Umbilical cord (tissue), 2 donors: ENCODE measurements at places on chromosomes 1 and 21. TPM values are rescaled to one million over a fixed set of nuclear protein-coding genes. Genes with fewer than 3 reads are reported as not detected.

DNA sequence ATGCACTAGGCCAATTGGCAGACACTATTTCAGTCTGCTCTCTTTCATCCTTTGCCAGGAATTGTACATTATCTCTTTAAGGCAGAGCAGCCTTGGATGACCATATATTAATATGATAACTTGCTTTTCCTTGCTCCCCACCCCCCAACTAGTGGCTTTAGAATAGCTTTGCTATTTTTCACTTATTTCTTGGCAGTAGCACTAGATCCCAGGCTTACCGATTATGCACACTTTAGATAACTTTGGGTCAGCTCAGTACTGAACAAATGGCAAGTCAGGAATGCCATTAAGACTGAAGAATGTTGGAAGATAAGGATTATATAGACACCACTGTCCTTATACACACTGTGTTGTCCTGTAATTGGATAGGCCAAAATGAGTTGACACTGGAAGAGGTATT lies 146.4 kb downstream of the FGGY start:
- DNase-seq: peak; percentile 97

- DNase-seq: no peak
Observed at GRCh38 chr1:117562581-117563491, 43.0 kb upstream of the TENT5C start.

The SERPINC1 gene
- total RNA-seq: not detected

DNA sequence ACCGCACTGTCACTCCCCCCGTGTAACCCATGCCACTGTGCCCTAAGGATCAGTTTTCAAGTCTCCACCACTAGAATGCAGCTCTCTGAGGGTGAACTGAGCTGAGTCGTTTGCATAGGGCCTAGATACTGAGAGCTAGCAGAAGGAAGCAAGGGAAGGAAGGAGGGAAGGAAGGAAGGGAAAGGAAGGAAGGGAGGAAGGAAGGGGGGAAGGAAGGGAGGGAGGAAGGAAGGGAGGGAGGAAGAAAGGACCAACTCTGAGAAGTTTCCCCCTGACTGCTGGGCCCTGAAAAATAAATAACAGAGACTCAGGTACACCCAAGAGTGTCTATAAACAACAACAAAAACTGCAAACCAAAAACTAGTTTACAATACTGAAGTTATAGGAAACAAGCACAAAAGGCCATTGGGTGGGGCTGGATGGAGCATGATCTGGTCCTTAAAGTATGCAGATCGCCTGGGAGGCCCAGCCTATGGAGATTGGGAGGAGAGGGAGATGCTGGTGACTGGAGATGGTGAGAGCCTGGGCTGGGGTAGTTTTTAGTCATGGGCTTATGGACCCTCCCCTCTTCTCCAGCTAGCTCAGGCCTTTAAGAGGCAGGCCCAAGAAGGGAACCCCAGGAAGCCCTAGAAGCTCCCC lies 1.7 kb upstream of the MRPS15 start:
- peak; percentile 75 for DNase-seq

The PMF1 gene
- total RNA-seq: 19.3 TPM

DNA sequence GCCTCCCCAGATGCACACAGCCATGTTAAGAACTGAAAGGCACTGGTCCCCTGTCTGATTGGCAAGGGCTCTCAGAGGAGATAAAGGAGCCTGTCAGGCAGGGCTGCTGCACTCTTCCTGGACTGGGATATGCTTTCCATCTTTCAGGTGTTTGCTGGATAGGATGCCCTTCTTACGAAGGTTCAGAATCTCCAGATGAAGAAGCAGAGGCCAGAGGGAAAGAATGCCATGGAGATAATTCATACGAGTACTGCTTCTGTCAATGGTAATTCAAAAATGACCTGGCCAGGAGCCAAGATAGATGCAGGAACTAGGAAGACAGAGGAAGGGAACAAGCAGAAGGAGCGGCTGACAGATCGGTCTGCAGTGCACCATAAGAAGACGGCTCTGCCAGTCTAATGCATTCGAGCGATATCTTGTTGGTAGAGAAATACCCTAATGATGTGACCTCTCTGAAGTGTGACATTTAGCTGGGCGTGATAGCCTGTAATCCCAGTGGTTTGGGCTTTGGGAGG lies 16.6 kb upstream of the ATP2B4 start:
- DNase-seq: peak; percentile 59

DNA sequence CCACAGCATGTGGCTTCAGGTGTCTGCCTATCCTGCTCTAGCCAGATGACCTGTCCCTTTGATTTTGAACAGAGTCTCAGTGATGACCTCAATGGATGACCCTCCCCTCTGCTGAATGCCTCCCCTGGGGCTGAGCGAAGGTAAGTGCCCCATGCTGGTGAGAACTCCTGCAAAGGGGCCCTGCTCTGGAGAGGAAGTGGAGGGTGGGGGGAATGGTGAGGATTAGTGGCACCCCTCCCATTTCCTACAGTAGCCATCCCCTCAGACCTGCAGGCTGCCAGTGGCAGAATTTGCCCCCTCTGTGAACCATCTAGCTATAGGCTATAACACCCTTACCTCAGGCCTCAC lies 3.7 kb upstream of the PMVK start:
- DNase-seq: no peak

The AKR1A1 gene
- 84.0 TPM for total RNA-seq

DNA sequence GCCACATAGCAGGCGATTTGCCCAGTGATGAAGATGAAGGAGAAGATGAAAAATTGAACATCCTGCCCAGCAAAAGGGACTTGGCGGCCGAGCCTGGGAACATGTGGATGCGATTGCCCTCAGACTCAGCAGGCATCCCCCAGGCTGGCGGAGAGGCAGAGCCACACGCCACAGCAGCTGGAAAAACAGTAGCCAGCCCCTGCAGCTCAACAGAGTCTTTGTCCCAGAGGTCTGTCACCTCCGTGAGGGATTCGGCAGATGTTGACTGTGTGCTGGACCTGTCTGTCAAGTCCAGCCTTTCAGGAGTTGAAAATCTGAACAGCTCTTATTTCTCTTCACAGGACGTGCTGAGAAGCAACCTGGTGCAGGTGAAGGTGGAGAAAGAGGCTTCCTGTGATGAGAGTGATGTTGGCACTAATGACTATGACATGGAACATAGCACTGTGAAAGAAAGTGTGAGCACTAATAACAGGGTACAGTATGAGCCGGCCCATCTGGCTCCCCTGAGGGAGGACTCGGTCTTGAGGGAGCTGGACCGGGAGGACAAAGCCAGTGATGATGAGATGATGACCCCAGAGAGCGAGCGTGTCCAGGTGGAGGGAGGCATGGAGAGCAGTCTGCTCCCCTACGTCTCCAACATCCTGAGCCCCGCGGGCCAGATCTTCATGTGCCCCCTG lies 3.3 kb downstream of the ZBTB18 start:
- no peak for DNase-seq

- DNase-seq: no peak
Observed at GRCh38 chr1:178503849-178504248, 7.1 kb upstream of the CLEC20A start.

DNA sequence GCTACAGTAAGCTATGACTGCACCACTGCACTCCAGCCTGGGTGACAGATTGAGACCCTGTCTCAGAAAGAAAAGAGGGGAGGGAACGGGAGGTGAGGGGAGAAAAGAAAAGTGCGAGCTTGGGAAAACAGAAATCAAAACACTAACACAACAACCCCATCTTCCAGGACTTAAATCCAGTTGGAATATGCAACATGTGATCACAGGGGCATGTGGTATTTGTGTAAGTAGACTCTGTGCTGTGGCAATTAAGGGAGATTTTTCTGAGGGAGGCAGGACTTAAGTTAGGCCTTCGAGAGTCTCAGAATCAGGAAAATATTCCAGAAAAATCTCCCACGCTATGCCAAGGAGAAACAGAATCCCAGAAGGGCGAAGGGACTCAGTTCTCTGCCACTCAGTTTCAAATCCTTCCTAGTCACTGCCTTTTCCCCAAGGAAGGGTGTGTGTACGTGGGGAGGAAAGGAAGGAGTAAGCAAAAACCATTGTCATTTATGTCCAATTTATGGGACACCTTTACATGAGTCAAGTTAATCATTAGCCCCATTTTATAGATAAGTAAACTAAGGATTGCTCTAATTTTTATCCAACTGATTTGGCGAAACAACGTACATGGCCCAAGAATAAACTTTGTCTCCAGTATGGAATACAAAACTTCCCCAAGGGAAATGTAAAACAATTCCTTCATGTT lies 12.3 kb downstream of the ID3 start:
- no peak for DNase-seq

- DNase-seq: peak; percentile 20
Observed at GRCh38 chr1:217181756-217182155, 449.1 kb downstream of the GPATCH2 start.

- DNase-seq: no peak
Observed at GRCh38 chr1:50109116-50109515, 396 bp downstream of the ELAVL4 start.

GRCh38 chr1:151312411-151312810 lies 14.8 kb downstream of the PI4KB start:
- DNase-seq: no peak

- no peak for DNase-seq
Observed at GRCh38 chr1:55127827-55128343, 87.3 kb downstream of the USP24 start.

The SLC45A1 gene
- 1.2 TPM for total RNA-seq

GRCh38 chr1:230797942-230798365 lies 50.8 kb downstream of the CAPN9 start:
- DNase-seq: peak; percentile 80

The ANXA9 gene
- not detected for total RNA-seq

The KIF26B gene
- total RNA-seq: 43.1 TPM

- DNase-seq: no peak
Observed at GRCh38 chr21:45125357-45125756, 51.0 kb downstream of the ADARB1 start.

GRCh38 chr1:151716771-151717631 lies at the start of gene CELF3:
TSS of gene CELF3 (minus strand) at chr1:151716803. CDS start at chr1:151716020, 783 bp downstream.
- peak; percentile 62 for DNase-seq

- DNase-seq: no peak
Observed at GRCh38 chr1:13224480-13225060, 1.4 kb downstream of the PRAMEF18 start.

The FNDC10 gene
- total RNA-seq: 2.2 TPM

GRCh38 chr1:111887875-111888274 lies 101.6 kb downstream of the KCND3 start:
- DNase-seq: no peak

The CPT2 gene
- total RNA-seq: 19.0 TPM

DNA sequence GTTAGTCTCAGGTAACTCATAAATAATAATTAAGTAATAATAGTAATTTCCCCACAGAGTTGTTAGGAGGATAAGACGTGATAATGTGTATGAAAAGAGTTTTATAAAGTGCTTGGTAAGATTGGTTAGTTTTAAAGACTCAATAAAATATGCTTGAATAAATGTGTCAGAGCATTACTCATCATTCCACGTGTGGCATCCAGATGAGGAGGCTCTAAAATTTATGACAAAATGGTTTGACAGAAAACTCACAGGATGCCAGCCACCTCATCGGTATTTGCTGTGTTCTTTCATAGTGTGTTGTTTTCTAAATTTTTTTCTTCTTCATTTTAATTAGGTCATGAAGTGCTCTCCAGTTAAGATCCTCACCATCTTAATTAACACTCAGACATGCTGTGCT lies 19.1 kb upstream of the SPAG17 start:
- no peak for DNase-seq

The RIMKLA gene
- 4.8 TPM for total RNA-seq

The EPHB2 gene
- 28.9 TPM for total RNA-seq

DNA sequence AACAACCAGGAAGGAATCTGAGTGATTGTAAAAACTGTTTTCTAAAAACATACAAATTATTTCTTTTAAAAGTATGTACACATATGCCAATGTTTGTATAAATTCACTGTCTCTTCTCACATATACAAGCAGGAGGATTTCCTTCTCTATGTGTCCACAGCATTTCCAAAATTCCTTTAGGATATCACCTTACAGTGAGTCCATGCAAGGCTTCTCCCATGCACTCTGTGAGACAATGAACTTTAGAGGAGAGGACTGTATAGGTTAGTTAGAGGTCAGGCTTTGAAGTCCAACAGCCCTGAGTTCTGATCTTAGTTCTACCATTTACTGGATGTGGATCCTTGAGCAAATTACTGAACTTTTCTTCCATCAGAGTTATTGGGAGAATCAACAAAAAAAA lies 34.1 kb upstream of the USH2A start:
- no peak for DNase-seq

The MYBPH gene
- not detected for total RNA-seq

DNA sequence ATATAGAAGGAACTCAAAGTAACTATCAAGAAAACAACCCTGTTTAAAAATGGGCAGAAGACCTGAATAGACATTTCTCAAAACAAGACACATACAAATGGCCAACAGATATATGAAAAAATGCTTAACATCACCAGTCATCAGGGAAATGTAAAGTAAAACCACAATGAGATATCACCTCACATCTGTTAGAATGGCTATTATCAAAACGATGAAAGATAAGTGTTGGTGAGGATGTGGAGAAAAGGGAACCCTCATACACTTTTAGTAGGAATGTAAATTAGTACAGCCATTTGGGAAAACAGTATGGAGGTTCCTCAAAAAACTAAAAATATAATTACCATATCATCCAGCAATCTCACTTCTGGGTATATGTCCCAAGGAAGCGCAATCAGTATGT lies 3.0 kb downstream of the CTSS start:
- DNase-seq: no peak

GRCh38 chr1:218273762-218274479 lies 11.2 kb upstream of the RRP15 start:
- no peak for DNase-seq

- no peak for DNase-seq
Observed at GRCh38 chr1:107648071-107648470, 316.9 kb downstream of the VAV3 start.

DNA sequence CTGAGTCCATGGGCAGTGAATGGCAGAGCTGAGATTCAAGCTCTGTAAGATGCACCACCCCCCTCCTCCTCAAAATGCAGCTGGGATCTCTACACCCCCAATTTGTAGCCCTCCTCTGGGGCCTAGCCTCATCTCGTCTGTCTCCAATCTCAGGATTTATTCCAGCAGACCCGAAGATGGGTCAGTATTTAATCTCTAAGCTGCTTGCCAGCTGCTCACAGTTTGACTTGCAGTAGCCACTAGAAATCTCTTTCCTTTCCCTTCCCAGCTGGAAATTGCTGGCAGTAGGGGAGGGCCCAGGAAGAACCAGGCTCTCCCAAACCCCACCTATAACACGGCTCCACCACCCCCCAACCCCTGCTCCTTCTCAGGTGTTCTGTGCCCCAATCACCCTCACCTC lies 1.5 kb downstream of the LACTBL1 start:
- DNase-seq: no peak

- DNase-seq: no peak
Observed at GRCh38 chr1:234226113-234226818, 147.0 kb upstream of the COA6 start.

The MANEAL gene
- total RNA-seq: 1.7 TPM

The RGSL1 gene
- 1.7 TPM for total RNA-seq

DNA sequence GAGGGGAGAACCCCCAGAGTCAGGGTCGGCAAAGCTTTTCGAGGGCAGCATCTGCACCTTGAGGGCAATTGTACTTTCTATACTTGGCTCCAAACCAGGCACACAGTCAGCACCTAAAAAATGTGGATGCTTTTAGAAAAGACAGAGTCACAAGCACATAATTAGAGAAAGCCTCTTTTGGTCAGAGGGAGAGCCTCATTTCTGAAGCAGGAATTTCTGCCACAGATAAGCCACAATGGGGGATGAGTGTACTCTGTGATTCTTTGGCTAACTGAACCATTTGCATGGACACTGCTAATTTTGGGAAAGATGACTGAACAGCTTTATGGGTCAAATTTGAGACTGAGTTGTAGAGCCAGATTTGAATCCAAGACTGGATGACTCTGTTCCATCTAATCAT lies 635.7 kb downstream of the KIF26B start:
- DNase-seq: no peak
